ENCODE measurements at places on chromosomes 12 and 14. TPM values are rescaled to one million over a fixed set of nuclear protein-coding genes. Genes with fewer than 3 reads are reported as not detected.
A peak's percentile ranks its signal among the peaks of the same experiment; 100 is the strongest.

DIO2 gene
- 31.5 TPM for total RNA-seq

RAP1B gene
- total RNA-seq: 155 TPM

MIPOL1 gene
- 14.7 TPM for total RNA-seq

CMKLR1 gene
- 1.7 TPM for total RNA-seq

CCDC175 gene
- total RNA-seq: not detected

- no peak for DNase-seq
These were observed 224.8 kb downstream of the CACNA1C start for GRCh38 chr12:2277492-2278155.

- DNase-seq: no peak
These were observed 29.4 kb downstream of the ACAD10 start for GRCh38 chr12:111715279-111715678.

DNA sequence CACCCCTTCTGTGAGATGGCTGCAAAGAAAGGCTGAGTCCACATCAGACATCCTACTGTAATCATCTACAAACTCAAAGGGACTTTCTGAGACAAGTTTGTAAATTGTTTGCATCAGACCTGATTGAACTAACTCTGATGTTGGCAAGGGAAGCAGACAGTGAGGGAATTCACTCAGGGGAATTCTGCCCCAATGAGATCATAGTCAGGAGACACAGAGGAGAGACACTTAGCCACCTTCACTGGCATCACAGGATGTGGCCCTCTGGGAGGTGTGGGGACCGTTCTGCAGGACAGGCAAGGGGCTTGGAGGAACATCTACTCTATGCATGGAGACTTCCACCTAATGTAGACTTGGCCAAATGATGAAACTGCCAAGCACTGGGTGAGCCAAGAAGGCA lies 70.7 kb upstream of the DDX11 start:
- DNase-seq: peak; percentile 30

- no peak for DNase-seq
These were observed 227.1 kb downstream of the MSRB3 start for GRCh38 chr12:65505386-65506121.

GRCh38 chr12:50765095-50765911 lies 1.4 kb downstream of the ATF1 start:
- peak; percentile 65 for DNase-seq

DNA sequence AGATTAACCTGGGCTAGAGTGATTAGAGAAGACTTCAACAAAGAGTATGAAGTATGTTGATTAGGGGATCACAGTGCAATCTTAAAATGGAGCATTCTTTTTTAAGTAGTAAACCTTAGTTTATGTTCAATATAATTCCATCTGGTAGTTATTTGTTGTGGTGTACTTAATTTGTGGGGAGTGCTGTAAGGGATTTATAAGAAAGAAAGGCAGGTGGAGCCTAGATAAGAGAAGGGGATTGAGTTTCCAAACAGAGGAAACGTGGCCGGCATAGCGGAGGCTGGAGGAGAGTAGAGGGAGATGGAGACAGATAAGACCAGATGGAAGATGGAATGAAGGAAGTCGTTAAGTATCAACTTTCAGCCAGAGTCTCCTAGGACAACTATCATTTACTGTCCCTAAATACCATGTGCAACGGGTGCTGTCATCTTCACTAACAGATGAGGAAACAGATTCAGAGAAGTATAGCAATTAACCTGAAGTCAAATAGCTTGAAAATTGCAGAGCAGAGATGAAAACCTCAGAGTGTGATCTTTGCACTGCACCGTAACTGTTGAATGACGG lies 38.1 kb downstream of the GOLGA5 start:
- peak; percentile 16 for DNase-seq

DNA sequence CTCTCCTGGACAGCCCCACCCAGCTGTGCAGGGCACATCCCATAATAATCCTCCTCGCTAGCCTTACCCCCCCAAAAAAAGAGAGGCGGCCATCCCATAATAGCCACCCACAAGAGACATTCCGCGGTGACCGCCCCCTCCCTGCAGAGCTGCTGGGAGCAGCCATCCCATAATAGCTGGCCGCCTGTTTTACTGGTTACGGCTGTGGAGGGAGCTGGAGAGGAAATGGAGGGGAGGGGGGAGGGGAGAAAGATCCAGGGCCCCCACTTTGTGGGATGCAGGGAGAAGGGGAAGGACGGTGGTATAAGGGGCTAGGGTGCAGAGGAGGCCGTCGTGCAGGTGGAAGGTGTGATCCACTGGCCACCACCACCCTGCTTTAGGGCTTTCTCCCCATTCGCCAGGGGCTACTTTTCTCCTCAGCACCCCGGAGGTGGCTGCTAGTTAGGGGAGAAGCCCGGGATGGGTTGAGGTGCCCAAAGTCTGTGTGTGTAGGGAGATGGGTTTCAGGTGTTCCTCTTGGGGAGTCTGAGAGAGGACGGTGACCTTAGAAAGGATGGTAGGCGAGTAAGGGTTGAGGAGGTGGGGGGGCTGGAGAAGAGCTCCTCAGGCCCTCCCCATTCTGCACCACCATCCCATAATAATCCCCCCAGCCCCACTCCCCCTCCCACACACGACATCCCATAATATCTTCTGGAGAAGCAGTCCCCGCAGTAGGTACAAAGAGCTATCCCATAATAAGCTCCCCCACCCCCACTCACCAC lies 6.0 kb upstream of the CHD4 start:
- DNase-seq: peak; percentile 68

DNA sequence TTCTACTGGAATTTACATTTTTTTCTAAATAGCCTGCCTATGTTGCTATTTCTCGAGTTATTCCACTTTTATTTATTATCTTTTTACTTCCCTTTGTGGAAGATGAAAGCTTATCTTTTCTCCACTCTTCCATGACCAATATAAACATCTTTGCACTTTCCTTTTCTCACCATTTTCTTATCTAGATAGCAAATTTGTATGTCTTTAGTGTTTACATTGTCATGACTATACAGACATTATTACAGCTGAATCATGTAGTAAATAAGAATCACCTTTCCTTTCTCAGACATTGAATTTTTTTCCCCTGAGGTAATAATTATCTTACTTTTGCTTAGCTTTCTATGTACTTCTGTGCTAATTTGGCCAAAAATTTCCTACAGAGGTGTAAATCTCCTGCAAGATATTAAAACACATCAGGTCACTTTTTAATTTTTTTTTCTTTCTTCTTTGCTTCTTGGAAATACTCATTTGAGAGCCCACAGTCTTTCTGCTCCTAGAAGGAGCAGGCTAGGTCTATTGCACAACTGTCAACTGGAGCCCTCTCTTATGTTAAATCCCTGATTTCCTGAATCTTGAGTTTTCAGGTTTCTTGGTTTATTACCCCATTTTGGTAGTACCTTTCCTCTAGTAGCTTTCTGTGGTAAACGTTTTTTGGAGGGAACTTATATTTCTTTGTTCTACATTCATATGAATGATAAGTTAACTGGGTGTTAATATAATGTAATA lies 109.0 kb upstream of the ATP2B1 start:
- peak; percentile 51 for DNase-seq

DNA sequence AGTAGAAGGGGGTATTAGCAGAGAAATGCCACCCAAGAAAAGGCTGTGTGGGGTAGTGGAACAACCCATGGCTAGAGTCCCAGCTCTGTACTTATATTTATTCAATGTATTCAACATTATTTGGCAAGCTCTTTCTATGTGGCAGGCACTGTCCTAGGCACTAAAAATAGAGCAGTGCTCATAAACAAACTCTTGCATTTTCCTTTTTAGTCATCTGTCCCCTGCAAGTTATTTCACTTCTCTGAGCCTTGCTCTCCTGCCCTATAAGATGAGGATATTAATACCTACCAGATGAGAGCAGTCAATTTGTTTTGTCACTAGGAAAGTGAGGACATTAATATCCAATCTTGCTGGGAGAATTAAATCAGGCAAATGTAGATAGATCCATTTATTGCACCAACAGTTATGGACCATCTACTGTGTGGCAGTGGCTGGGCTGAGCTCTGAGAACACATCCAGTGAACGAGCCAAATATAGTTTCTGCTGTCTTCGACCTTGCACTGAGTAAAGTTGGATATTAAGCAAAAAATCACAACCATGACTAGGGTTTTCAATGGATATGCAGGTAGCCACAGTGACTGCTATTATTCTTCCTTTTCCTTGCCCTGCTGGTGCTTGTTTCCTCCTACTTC lies 314.3 kb upstream of the TBX3 start:
- no peak for DNase-seq

- no peak for DNase-seq
These were observed 78.9 kb downstream of the SETD3 start for GRCh38 chr14:99401621-99402284.

- DNase-seq: no peak
These were observed 8.6 kb downstream of the FNTB start for GRCh38 chr14:64995291-64995690.

GRCh38 chr12:90945070-90945649 lies 9.8 kb downstream of the CCER1 start:
- DNase-seq: peak; percentile 54

DNA sequence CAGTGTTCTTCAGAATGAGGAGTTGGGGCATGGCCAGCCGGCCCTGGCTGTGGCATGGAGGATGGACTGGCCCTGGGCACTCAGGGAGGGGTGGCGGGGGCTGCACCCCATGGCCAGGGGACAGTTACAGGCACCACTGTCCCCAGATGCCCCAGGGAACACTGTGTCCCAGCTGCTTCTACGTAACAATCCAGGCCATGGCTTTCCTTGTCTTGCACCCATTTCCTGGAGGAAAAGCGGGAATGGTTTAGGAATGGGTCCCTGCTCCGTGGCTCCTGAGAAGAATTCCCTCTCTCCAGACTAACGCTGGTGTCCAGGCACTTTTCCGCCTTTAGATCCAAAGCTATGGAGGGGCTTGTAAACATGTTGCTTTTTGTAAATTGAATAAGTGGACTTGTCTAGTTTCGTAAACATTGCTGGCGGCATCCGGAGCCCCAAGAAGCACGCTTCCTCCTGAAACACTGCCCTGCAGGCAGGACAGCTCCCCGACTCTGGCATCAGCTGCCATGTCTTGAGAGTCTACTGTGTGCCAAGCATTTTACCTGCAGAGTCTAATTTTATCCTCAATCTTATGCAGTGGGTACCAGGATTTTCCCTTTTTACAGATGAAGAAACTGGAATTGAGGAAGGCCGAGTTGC lies 238.3 kb downstream of the SLC41A2 start:
- no peak for DNase-seq

- no peak for DNase-seq
These were observed 4.4 kb downstream of the MNAT1 start for GRCh38 chr14:60738843-60739508.

DNA sequence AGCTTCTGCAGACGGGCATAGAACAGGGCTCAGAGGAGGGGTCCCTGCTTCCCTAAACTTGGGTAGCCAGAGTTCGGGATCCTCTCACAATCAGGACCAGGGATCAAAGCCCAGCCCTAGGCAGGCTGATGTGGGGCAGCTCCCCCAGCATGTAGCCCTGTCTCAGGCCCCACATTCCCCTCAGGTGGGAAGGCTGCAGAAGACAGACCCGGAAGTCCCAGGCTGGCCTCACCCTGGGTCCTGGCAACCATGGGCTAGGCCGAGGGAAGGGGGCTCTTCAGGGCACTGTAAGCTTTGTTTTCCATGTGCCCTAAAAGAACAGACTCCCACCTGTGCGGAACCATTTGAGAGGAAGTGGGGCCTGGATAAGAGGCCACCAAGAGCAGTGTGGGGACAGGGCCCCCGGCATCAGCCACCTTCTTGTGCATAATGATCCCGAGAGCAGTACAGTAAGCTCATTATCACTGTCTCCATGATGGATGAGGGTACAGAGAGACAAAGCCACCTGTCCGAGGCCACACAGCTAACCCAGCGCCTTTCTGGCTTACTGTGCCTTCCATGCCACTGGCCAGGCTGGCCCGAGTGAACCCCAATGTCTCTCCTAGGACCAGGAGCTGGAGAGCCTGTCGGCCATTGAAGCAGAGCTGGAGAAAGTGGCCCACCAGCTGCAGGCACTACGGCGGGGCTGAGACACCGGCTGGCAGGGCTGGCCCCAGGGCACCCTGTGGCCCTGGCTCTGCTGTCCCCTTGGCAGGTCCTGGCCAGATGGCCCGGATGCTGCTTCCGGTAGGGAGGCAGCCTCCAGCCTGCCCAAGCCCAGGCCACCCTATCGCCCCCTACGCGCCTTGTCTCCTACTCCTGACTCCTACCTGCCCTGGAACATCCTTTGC lies 11.5 kb downstream of the CHGA start:
- no peak for DNase-seq

DNA sequence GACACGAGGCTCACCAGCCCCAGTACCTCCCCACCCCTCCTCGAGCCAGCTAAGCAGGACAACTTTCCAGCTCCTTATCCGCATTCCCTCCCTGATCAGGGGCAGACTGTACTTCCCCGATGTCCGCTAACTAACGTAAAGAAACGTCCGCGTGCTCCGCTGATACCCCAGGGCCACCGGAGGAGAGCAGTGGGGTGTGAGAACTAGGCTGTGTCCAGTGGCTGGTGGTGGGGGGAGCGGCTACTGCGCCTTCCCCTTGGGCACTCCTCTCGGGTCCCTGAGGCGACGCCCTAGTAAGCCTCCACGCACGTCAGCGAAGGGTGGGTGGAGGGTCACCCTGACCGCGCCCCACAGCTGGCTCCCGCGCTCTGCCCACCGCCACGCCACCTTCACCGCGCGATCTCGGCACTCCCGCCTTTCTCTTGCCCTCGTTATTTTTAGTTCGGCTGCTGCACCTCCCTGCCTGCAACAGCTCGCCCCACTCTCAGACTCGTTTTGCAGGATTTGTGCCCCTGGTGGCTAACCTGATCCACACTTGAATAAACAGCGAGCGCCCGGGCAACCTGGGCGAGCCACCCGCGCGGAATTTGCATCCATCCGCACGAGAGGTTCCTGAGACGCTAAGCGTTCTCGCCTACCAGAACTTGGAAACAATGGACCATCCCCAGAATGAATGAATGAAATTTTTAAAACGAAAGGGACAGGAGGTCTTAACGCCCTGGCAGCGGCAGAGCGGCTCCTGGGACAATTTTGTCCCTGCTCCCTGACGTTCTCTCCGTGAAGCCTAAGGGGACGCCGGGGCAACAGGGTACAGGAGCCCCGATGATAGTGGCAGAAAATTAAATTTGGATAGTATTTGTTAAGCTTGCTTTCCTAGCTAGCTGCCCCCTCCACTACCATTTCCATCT lies 6.9 kb upstream of the BMP4 start:
- DNase-seq: no peak

DNA sequence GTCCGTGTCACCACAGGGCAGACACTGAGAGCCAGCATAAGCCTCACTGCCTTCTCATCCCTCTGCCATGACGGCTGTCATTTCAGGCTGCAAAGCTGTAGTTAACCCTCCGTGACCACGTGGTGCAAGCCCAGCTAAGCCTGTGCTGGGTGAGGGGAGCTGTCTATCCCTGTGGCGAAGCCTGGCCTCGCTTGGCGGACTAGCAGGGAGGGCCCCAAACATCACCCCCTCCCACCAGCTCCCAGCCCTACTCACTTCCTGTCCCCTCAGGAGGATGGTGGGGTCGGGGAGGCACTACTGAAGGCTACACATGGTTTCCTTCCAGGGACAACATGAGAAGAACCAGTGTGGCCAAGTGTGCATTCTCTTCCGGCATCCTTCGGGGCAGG lies 88.2 kb downstream of the CHGA start:
- no peak for DNase-seq

DNA sequence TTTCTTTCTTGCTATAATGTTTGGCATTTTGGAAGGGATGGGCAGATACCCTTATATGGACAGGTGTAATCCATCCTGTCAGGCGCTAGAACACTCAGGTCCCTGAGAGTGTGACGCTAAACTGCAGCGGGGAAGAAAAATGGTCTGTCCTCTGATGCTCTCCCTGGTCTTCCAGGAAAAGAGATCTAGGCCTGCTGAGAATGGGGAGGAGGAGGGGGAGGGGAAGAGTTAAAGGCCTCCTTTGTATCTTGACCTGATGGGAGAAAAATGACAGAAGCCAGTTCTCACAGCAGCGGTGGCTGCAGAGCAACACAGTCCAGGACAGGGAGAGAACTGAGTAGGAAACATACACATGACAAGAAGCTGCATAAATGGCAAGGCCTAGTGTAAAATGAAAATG lies 61.1 kb downstream of the RPS6KA5 start:
- DNase-seq: no peak

Data from fibroblast of villous mesenchyme (primary cell).